ENCODE measurements at places on chromosomes 2 and 18.

GRCh38 chr2:142190805-142191204 is 60.0 kb upstream of the LRP1B start:
- no peak for DNase-seq

DNA sequence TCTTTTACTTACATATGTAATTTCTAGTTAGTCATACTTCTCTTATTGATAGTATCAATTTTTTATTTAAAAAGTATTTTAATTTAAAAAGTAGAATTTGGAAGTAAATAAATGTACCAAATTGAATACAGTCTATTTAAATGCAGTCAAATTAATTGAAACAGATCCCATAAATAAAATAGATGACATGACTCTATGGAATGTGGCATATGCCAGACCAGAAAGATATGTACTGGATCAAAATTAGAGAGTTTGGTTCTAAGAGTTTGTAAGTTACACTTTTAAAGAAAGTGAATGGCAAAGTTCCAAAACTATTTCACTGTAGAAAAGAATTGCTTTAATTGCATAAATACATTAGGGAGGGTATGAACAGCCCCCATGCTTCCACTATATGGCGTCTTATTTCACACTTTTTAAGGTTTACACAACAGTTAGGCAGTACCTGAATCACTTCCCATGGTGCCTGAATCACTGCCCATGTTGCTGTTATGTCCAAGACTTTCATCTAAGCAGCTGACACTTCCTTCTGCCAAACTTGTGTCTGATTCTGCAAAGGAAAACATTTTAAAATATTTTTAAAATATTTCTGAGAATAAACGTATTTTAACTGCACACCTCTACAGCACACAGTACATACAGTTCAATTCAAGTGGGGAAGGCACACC is 25.2 kb downstream of the IFIH1 start:
- no peak for DNase-seq

DNA sequence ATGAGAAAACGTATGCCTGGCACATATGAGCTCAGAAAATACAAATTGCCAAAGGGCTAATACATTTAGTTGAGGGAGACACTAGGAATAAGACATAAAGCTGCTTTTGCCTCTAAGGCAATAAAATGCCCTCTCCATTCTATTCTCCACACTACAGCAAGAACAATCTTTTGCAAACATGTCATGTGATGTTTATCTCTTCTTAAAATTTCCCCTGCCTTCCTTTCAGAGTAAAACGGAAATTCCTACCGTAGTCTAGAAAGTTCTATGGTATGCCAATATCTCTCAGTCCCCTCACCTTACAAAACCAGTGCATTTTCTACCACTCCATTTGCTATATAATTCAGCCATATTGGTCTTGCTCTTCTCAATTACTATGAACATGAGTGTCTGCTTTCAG is 33.1 kb downstream of the C18orf54 start:
- no peak for DNase-seq

- DNase-seq, result no peak
These were observed 88.7 kb downstream of the ACVR1 start for GRCh38 chr2:157787364-157787938.

DNA sequence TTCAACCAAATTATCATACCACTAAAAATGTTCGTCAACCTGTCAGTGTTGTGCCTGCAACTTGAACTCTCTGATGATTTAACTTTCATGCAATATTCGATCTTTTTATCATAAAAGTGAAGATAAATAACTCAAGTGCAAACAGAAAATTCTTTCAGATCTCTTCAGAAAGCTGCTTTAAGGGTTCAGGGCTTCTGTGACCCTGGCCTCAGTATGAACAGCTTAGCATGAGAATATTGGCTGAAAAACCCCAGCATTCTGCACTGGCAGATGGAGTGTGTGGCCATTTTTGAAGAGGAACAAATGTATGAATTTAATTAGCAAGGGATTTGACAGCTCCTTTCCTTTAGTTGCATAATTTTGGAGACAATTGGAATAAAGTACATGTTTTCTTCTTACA is 851.4 kb upstream of the SOX11 start:
- no peak for DNase-seq

DNA sequence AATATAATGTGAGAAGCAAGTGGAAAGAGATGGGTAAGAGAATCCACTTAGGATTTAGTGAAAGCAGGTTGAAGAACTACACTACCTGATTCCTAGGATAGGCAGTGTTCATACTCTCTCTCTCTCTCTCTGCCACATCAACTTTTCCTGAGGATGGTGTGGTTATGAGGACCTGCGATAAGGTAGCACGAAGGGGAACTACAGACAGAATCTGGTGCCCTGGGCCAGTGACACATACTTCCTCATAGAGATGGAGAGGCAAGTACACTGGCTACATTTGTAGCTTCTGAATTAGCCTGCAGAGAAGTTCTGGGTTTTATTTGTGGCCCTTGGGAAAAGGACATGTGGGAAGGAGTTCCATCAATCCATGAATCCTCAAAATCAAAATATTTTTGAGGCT is 44.5 kb downstream of the PTH2R start:
- DNase-seq, result no peak

- DNase-seq, result no peak
These were observed 32.9 kb upstream of the EHBP1 start for GRCh38 chr2:62672601-62673000.

- no peak for DNase-seq
These were observed 99.8 kb downstream of the METTL4 start for GRCh38 chr18:2471523-2471922.

- no peak for DNase-seq
These were observed 76.2 kb downstream of the TGFA start for GRCh38 chr2:70477441-70477844.

DNA sequence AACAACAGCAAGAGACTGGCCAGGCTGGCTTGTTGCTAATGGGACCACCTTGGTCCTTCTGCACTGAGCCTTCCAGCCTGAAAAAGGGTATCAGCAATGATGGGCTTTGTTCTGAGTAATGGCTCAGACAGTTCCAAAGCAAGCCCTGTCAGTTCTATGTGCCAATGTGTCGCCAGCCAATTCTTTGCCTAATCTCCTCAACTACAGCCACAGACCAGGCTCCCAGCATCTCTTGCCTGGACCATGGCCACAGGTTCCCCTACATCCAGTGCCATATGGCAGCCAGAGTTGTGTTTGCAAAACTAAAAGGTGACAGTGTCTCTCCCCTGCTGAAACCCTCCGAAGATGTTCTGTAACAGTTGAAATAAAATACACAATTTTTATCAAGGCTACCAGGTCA is 61.5 kb upstream of the TMEM177 start:
- DNase-seq, result no peak

GRCh38 chr2:236852100-236852976 is 233.4 kb upstream of the COPS8 start:
- no peak for DNase-seq

DNA sequence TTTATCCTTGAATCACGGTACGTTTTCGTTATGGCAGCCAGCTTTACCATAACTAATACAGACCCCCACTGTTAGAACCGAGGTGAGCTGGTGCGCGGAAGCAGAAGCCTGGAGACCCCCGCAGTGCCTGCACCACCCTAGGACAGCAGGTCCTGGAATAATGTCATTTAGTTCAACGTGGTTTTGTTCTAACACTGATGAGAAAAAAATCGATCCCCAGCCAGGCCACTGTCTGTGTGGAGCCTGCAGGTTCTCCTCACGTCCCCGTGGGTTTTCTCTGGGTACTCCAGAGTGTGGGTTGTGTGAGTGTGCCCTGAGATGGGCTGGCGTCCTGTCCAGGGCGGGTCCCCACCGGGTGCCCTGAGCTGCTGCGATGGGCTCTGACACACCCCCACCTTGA is 69.9 kb upstream of the ST3GAL5 start:
- no peak for DNase-seq

DNA sequence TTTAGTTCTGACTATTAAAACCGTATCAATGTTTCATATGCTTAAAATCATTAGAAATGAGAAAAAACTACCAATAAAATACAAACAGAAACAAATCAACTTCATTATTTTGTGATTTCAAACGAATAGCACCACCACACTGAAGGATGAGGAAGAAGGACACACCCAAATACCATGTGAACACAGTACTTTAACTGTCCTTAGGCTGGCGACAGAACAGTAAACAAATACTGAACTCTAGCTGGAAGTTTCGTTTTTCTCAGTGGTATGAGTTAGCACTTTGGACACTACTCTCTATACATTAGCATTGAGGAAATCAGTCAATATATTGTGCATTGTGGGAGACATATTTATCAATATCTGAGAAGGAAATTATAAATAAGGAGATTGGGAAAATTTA is 202.4 kb upstream of the AGAP1 start:
- no peak for DNase-seq

GRCh38 chr2:17757321-17757720 is 3.4 kb downstream of the GEN1 start:
- no peak for DNase-seq

DNA sequence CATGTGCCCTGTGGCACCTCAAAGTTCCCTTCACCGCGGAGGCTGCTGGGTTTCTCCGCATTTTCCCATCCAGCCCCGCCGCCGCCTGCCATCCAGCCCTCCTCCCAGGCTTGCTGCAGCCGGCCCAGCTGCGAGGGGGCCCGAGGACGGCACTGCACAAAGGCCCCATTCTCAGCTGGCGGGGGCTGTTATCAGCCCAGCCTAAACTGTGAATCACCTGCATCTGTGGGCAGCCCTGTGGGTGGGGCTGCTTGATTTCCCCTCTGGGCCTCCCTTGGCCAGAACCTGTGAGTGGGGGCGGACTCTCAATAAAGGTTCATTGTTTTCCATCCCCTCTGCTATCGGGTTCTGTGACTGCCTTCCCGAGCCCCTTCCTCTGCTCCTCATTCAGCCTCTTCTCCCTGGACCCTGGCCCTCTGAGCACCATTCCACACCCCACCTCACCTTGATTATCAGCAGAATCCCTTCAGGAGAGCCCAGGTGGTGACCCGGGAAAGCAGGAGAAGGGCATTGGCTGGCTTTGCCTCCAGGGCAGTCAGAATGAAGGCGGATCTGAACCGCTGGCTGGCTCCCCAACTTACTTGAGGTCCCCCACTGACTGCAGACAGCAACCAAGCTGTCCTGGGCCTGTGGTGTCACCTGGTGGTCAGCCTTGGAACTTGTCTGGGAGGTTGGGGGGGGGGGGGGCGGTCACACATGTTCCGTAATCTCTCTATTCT is 204.5 kb downstream of the ZFP36L2 start:
- no peak for DNase-seq

DNA sequence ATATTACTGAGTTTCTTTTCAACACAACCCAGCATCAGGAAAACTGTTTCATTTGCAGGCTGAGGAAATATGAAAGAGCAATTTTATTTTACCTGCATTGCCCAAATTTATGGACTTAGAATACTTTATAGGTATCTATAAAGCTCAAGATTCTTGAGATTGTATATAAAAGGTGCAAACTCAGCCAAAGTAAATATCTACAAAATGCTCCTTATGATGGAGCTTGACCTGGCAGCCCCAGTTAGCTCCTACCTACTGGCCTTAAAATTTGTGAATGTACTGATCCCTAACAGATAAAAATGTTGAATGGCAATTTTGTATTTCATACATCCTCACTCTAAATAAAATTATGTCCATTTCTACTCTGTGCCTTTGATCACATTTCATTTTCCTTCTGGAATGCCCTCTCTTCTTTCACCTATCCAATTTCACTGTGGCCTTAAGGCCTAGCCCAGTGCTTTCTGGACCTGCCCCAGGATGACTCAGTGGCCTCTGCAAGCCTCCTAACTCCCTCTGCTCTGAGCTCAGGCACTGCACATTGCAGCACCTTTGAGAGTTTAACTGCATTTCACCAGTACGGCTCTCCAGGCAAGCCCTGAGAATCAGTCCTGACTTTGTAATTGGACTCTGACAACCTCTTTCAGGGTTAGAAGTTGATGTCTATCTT is 125.9 kb downstream of the ANTXR1 start:
- no peak for DNase-seq

DNA sequence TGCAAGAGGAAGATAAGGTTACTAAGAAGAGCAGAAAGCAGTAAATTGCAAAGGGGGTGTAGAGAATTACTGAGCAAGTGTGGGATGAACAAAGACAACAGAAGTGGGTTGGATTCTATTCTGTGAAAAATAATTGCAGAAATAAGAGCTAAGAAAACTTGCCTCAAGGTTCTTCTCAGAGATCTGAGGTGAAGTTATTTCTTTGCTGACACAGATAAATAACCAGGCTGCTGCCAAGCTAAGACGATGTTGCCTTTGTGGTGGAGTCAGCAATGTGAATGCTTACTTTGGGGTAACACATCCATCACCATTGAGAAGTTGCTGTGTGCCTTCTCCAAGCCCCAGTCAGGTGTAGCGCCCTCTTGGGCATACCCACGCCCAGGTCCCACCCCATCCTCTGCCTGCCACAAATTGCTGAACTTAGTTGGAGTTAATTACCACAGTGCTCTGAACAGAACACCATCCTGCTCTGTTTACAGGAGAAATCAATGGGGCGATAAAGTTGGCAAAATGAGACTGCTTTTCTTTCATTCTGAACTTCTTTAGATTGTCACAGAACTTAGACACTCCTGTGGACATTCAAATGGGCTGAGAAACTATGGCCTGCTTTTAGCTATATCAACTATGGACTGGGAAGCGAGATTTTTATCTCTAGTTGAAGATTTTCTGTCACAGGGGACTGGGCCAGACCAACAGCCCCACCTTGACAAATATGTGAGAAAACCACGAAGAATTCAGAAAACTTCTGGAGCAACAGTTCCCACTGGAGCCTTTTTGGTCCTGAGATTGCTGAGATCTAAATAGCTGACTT is 283.6 kb downstream of the TMX3 start:
- DNase-seq, result no peak

DNA sequence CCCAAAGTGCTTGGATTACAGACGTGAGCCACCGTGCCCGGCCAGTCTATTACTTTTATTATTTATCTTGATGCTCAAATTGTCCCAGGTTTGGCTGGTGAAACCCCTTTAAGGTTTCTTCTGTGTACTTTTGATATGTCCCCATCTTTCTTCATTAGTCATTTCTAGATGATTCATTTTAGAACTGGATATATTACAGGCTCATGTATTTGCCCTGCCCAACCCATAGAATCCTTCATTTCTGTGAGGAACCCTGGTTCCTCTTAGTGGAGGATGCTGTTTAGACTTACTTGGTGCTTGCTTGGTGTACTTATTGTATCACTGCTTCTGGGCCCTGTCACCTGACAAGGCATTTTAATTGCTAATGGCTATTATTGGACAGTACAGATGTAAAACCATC is 40.1 kb downstream of the KCMF1 start:
- DNase-seq, result no peak

DNA sequence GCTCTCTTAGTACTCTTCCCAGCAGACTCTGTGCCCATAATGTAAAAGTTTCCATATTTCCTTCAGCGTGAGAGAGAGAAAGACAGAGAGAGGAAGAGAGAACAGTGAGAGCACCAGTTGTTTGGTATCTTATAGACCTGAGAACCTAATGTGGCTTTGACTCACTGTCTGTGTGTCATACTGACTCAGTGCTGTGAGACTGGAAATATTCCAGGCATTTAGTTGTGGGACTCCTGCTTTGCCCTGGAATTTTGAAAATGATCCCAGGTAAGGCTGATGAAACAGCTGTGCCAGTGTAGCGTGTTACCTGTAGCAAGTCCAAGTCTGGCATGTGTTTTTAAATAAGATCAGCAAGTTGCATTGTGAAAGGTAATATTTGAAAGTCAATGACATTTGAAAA is 87.9 kb upstream of the KCNH7 start:
- no peak for DNase-seq

All from activated CD8-positive, alpha-beta memory T cell treated with anti-CD3 and anti-CD28 coated beads for 1 hour (primary cell).